Memory B cell (primary cell): ENCODE measurements at places on chromosomes 6 and 20.
A peak's percentile ranks its signal among the peaks of the same experiment; 100 is the strongest.

GRCh38 chr20:48921883-48922820 is 641 bp downstream of the ARFGEF2 start:
- no peak for DNase-seq

- no peak for DNase-seq
Observed at GRCh38 chr6:54621285-54621684, 225.3 kb upstream of the FAM83B start.

- DNase-seq: no peak
Observed at GRCh38 chr6:157428427-157429202, 47.6 kb downstream of the ZDHHC14 start.

DNA sequence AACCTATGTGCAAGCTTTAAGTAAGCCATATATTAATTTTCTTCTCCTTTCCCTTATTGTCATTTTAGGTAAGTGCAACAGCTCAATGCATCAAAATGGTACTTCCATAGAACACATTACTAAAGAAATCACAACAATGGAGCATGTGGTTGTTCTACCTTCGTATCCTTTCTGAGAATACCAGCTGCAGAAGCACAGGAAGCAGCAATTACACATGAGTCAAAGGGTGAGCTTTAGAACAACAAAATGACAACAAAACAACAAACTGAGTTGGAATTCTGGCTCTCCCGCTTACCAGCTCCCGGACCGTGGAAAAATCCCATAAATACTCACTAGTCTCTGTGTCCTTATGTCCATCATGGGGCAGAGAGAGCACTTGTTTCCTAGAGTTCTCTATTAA is 108.9 kb downstream of the BCAS1 start:
- DNase-seq: no peak

DNA sequence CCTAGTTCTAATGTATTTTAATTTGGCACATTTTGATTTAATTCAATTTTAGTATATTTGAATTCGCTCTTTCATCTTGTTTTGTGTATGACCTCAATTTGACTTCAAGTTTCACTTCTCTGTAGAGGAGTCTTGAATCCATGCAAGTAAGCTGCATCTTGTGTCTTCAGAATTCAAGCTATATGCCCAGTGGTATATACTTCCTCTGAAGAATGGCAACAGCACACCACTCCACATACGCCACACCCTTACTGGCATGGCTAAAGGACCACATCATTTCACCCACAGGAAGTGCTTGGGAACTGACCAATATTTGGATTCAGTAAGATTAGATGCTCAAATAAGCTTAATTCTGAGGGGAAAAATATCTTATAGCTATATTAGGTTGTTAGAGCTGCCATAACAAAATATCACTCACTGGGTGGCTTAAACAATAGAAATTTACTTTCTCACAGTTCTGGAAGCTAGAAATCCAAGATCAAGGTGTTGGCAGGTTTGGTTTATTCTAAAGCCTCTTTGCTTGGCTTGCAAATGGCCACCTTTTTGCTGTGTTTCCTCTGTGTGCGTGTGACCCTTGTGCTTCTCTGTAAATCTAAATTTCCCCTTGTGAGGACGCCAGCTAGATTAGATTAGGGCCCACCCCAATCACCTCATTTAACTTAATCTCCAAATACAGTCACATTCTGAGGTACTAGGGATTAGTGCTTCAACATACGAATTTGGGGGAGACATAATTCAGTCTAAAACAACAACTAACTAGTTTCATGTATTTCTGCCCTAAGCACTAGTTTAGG is 2.8 kb upstream of the ASF1A start:
- DNase-seq: peak; percentile 16

DNA sequence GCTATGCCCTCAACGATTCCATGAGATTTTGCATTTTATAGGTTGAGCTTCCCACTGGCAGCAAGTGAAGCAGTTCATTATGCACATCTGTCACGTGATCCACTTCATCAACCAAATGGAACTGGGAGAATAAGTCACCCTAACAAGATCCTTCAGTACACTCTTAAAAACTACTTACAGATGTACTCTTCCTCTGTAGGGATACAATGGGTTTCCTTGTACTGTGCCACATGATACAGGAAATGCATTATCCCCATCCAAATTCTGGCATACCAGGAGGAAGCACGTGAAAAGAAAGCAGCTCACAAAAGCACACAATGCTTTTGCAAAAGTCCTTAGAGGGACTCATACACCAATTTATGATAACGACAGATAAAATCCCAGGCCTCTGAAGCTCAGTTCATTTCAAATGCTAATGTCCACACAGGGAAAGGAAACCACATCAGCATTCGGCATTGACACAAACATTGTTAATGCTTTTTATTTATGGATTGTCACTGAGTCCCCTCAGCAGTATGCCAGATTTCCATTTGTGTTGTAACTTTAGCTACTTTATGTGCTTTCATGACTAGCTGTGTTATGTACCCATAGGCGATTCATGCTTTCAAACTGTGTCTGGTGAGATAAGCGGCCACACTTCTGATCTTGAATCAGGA is 58.1 kb upstream of the REV3L start:
- no peak for DNase-seq

- no peak for DNase-seq
Observed at GRCh38 chr6:36662827-36663256, 15.7 kb upstream of the CDKN1A start.

GRCh38 chr6:168919470-168920179 is 334.0 kb downstream of the THBS2 start:
- DNase-seq: no peak

GRCh38 chr6:147691446-147691845 is 183.0 kb downstream of the SAMD5 start:
- DNase-seq: no peak

- no peak for DNase-seq
Observed at GRCh38 chr6:75103431-75103830, 102.4 kb downstream of the COL12A1 start.

GRCh38 chr6:3751730-3752530 is 417 bp upstream of the PXDC1 start:
- peak; percentile 81 for DNase-seq

GRCh38 chr6:26123675-26123946 is 36.4 kb downstream of the HFE start:
- no peak for DNase-seq

DNA sequence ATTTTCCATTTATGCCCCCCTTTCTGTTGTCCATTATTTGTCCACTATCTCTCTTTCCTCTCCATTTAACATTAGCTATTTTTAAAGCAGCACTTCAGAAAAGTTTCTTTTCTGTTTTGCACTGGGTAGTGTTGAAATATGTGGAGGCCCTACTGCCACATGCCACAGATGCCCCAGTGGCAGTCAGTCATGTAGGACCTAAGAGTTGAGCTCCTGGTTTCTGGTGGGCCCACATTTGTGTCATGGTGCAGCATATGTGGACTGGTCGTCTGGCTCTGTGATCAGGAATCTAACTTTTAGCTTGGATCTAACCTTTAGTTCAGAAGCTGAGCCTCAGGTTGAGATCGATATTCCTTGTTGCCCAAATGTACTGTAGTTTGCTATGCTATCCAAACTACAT is 54.8 kb downstream of the HFE start:
- DNase-seq: no peak

- DNase-seq: no peak
Observed at GRCh38 chr6:110705543-110705942, 109.7 kb downstream of the CDK19 start.

DNA sequence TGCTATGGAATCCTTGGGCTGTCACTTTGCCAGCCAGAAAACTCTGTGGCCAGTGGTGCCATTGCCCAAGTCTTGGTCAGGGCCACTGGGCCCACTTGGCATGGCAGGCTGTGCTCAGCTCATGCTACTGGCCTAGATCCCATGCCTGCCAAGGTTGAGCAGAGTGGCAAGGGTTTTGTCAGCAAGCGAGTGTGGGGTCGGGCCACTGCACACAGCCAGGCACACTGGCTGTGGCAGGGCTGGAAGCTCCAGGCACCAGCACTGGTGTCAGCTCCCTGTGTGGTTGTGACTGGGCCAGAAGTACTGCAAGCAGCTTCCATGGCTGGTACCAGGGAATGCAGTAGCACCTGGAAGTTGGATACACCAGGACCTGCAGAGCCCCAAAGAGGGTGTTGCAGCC is 846.8 kb downstream of the EYS start:
- no peak for DNase-seq

GRCh38 chr6:134132494-134133141 is 80.2 kb upstream of the SLC2A12 start:
- DNase-seq: no peak

DNA sequence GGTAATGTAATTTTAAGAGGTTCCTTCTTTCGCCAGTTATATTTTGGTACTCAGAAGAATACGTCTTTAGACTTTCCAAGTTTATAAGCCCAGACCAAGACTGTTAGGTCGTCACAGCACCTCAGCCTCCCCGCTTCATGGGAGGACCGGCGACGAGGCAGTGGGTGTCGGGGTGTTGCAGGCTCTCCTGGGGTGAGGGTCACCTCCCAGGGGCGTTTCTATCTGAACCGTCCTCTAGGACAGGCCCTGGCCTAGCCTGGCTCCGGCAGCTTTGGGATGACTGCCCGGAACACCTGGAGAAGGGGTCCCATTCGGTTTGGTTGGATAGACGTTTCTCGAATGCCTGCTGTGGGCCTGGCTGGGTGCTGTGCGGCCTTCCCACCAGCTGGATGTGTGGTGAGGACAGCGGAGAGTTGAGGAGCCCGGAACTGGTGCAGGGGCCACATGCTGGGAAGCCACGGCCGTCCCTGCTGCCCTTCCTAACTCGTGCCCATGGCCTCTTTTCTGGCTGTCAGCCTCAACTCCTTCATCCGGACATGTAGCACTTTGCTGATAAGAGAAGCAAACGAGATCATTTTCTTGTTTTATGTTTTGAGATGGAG is 1.1 kb downstream of the OSBPL2 start:
- no peak for DNase-seq

GRCh38 chr6:33008944-33009861 is at the start of gene HLA-DOA:
Gene HLA-DOA (minus strand): TSS chr6:33009591.
- DNase-seq: peak; percentile 80

DNA sequence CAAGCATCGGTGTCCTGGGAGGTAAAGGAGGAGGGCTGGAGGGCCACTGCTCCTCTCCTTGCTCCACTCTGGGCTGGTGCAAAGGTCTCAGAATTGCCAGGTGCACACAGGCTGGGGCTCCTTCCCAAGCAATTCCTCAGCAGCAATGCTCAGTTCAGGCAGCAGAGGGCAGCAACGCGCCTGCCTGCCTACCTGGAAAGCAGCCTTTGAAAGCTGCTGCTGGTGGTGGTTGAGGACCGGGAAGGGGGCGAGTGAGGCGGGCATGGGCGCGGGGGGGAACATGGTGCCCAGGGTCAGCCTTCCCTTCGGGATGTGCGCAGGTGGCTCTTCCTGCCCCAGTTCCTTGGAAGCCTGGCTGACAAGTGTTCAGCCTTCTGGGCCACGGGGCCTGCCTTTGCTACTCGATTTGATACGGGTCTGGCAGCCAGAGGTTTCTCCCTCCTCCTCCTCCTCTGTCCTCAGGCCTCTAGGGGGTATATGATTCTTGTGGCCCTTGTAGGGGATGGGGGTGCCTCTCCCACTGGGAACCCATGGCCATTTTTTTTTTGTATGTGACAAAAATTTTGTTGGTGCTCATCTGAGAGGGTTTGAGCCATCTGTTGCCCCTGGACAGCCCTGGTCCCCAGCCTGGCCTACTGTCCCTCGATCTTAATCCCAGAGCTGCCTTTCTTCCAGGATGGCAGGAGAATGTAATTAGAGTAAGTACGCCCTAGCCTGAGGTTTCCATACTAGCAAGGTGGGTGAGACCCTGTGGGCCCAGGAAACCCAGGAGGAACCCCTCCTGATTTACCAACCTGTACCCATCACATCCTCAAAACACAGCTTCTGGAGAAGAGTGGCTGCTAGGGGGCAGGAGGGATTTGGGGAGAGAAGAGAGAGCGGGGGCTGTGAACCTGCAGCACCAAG is 20.1 kb downstream of the MRPS18A start:
- peak; percentile 91 for DNase-seq

DNA sequence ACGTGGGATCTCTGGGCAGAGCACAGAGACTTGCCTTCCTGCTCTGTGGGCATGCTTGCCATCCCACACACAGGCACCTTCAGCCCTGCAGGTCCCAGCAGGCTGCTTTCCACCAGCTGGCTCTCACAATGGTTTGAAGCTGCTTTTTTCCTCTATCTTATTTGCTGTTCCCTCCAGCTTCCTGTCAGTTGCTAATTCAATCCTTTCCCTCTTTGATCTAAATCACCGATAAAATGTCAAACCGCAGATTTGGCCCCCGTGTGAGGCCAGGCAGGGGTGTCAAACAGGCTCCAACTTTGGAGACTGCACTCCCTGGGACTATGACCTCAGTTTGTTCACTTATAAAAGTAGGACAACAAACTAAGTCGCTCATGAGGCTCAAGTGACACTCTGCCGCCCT is 40.6 kb upstream of the PCMTD2 start:
- no peak for DNase-seq

DNA sequence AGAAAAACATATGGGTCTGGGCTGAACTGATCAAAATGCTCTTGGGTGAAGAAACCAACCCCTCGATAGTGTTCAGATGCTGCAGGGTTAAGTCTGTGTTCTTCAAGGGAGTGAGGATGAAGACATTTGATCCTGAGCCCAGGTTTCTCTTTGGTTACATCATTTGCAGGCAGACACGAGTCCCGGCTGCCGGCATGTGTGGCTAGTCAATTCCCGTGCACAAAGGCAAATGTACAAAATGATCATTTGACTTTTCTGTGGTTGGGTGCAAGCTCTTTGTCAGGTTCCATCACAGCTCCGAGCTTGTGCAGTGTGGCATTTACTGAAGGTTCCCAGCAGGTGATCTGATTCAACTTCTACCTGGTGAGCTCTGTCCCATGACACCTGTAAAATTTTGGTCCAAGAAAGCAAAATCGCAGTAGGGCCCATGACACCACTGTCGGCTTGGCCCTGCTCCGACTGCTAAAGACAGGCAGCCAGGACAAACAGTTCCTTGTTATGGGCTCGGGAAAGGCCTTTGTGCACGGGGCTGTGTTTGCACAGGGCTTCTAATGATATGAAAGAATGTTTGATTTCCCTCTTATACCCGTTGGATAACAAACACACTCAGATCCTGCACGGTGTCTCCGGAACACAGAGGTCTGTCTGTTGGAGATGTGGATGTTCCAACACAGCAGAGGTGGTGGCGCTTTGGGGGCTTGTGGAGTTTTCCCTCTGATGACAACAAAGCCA is 46.9 kb downstream of the GJA10 start:
- DNase-seq: no peak

- no peak for DNase-seq
Observed at GRCh38 chr20:25177890-25178321, 17.6 kb upstream of the ENTPD6 start.

DNA sequence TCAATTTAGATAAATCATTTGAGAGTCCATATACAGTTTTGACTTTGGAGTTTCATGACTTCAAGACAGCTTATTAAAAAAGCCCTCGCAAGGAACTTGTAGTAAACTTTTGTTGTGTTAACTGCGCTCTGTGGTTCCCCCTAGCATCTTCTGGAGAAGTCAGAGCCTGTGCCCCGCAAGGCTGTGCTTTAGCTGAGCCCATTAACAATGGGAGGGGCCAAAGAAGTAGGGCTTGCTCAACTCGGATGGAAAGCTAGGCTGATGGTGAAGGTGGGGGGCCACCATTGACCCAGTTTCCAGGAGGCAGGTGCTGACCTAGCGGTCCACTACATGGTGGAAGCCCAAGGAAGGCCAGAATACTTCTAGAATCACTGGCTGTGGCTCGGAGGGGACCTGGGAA is 29.3 kb upstream of the OVOL2 start:
- no peak for DNase-seq

- no peak for DNase-seq
Observed at GRCh38 chr6:21085643-21086042, 507.9 kb upstream of the SOX4 start.

GRCh38 chr6:45741437-45742171 is 274.1 kb downstream of the CLIC5 start:
- no peak for DNase-seq
